Fibroblast of skin of right quadriceps (primary cell): ENCODE measurements at places on chromosomes 6 and 20.

GRCh38 chr6:166469426-166469961 lies 86.8 kb upstream of the MPC1 start:
- no peak for DNase-seq

DNA sequence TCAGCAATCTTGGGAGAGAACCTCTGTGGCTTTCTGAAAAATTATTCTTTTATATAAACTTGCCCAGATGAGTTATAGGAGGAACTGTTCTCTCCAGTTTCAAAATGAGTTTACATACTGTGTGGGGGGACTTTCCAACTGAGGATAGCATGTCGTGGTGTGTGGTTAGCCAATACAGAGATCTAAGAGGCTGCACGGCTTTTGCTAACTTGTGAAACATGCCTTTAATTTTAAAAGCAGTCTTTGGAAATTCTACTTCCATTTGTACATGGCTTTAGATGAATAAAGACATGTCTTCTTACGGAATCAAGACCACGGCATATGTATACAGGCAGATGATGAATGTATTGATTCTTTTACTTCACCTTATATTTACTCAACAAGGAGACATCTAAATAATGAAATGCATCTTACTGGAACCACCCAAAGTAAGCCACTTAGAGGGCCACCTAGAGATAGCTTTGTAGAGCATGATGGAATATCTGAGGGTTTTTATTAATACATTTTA lies 39.8 kb downstream of the HIVEP1 start:
- peak; percentile 49 for DNase-seq

GRCh38 chr6:105432797-105433196 lies 29.9 kb upstream of the PREP start:
- peak; percentile 92 for DNase-seq

DNA sequence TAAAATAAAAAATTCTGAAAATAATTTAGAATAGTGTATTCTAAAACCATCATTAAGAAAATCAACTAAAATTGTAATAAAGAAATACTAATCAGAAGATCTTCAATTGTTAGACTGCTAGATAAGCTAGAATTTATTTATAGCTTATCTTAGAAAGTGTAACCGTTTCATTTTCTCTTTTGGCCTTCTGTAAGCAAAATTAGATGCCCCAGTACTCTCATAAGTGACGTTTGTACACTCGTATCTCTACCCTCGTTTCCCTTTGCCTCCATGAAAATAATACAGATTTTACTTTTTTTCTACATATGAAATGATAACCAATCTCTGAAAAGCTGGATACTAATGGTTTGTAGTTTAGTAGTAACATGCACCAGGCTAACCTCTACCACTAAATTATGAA lies 19.8 kb downstream of the DSE start:
- no peak for DNase-seq
